Dermis microvascular lymphatic vessel endothelial cell (primary cell): ENCODE measurements at places on chromosomes 7 and 10.

DNA sequence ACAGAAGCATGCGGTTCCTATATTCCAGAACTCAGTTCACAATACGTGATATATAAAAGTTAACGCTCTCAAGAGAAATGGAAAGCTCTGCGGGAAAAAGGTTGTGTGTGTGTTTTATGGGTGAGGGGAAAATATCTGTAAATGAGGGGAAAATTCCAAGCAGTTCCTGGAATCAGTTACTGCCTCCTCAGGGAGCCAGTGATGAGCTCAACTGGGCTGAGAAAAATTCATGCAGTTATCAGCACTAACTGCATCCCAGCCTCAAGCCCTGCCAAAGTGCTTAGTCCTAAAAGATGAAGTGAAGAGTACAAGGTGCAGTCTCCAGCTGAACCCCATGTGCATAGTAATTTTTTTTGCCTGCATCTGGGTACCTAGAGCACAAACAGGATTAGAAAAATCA lies 191.9 kb downstream of the CDK14 start:
- DNase-seq = no peak

DNA sequence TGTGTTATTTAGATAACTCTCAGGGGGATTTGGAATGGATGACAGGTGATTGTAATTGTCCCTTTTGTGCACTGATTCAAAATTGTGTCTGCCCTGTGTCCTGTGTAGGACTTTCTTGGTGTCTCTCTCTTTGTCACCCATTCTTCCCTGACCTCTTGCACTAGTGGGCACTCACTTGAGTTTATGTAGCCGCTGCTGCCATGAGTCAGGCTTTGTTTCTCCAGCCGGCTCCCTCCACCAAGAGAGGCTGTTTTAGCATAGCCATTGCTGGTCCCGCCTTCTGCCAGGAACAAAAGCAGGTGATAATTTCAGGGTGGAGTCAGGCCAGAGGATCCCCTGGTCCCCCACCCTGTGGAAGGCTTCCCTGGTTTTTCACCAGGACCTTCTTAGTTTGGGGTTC lies 8.4 kb downstream of the COL17A1 start:
- peak; percentile 79 for DNase-seq

DNA sequence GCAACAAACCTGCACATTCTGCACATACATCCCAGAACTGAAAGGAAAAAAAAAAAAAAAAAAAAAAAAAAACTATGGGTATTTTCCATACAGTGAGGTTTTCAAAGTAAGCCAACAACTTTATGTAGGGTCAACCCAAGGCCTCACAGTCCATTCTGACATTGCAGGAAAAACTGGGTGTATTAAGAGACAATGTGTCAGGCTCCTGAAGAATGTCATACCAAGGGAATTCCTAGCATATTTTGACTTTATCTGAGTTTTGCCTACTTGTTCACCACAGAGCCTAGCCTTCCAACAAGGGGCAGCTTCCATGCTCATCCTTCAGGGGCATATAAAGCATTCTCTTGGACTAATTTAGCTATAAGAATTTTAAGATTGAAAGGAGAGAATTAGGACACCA lies 368.9 kb downstream of the PLXDC2 start:
- no peak for DNase-seq

DNA sequence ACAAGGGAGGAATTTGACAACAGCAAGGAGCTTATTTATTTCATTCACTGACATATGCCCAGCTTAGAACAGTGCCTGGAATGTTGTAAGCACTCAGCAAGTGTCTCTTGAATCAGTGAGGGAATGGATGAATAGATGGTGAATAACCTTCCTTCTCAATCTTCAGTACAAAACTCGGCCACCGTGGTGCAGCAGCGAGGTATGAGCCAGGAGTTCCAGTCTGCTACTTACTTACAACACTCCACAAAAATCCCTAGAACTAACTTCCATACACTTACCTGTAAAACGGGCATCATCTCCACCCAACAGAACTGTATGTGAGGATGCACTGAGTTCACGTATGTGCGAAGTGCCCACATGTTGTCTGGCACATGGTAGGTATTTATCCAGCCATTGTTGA lies 237.4 kb downstream of the WDR11 start:
- DNase-seq = no peak

DNA sequence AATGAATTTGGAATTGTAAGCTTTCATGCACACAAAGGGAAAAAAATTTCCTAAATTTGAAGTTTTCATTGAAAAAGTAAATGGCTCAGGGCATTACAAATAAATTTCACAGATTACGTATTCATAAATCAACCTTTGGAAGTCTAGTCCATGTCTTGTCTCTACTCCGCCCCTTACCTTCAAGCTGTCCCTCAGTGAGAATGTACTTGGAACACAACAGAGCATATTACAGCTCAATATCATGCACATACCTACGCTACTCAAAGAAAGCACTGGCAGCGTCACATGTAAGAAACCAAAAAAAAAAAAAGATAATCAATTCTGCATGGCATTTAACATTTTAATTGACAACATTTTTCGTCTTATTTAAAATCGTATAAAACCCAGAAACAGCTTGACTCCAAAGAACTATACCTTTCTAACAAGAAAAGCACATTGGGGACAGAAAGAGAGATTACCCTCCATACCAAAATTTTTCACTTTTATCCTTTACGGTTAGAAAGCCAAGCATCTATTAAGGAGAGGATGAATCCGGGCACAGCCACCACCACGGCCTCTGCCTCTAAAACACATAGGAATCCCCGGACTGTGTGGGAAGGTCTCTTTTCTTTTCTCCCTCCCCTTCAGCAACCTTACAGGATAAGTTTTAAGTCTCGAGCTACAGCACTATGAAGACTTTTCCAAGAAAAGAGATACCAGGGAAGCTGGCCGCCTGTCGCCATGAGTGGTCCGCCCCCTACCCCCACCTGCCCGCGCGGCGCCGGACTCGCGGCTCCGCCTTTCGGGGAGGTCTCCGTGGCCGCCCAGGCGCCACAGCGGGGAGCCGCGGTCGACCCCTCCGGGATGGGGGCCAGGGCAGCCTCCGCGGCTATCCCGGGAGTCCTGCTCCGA lies 1.1 kb downstream of the JMJD1C start:
- DNase-seq = no peak

DNA sequence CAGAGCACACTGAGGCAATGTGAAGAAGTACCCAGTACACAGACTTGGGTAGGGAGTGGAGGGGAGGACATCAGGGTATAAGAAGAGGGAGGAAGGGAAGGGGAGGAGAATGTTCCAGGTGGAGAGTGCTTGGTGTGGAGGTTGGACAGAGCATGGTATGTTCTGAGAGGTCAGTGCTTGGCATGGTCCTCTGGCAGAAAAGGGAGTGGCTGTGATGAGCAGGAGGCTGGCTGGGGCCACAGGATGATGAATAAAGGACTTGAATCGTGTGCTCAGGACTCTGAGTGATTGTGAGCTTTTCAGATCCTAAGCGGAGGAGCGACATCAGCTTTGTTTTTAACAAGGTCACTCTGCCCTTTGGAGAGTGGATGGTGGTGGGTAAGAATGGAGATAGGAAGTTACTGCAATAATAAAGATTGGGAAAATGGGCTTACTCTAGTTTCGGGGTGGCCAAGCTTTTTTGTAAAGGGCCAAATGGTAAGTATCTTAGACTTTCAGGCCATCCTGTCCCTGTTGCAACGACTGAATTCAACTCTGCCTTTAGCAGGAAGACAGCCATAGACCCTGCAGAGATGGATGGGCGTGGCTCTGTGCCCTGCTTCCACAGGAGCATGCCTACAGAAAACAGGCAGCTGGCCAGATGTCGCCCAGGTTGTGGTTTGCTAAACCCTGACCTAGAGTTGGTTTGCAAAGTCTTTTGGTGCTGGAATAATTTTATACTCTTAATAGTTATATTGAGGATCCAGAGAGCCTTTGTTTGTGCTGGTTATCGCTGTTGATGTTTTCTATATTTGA lies 8.4 kb downstream of the PPP2R2D start:
- DNase-seq = no peak

DNA sequence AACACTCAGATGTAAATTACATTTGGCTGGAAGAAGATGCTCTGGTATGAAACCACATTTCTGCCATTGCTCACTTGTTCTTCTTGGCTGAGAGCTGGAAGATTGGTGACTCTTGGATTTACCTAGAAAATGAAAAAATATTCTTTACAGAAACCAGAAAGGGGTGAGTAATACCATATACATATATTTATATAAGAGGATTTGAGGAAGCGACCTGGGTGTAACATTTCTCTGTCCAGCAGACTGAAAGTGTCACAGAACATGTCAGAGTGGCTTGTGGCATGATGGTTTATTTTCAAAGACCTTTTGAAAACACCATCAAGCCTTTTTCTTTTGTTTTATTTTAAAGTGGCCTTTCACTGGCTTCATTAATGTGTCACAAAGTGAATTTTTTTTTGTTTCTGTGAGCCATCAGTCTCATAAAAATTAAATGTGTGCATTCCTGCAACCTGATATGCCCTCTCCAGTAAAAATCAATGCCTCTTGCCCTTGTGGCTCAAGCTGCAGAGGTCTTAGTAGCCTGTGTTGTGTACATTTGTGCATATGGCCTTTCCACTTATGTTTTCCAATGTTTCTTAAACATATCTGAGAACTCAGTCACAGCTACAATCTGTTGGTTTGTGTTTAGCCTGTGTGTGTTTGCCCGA lies 23.5 kb downstream of the CREB5 start:
- DNase-seq = no peak

DNA sequence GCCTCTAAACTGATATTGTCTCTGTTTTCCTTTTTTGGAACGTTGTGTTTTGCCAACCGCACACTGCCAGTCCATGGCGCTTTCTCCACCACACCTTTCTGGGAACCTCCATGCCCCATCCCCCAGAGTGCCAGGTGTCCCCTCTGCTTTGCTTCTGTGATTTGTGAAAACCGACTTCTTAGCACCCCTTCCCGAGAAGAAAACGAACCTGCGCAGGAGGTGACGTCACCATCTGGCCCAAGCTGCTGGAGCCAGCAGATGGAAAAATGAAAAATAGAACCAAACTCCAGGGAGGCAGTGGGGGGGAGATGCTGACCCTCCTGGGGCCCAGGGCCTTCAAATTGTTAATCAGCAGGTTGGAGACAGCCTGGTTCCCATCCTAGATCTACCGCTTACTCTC lies 103.8 kb downstream of the HTR5A start:
- no peak for DNase-seq

- DNase-seq = peak; percentile 7
Measured at GRCh38 chr7:137846827-137847567, at the start of gene DGKI. Gene DGKI (minus strand): TSS chr7:137846974.

GRCh38 chr10:50219646-50220045 lies 31.7 kb downstream of the ASAH2 start:
- no peak for DNase-seq

DNA sequence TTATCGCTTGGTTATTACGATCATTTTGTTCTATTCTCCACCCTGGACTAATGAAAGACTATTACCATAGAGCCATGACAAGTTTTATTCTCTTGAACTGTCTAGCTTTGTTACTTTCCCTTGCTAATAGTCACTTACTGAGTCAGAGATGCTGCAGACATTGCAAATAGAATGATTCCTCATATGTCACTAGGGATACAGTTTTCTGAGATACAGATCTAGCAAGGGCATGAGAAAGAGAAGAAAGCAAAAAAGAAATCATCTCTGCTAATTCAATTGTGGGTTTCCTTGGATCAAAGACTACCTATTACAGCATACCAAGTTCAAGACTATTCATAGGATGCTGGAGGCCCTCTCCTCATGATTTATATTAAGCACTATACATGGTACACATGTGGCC lies 204.3 kb downstream of the MBL2 start:
- no peak for DNase-seq

- no peak for DNase-seq
Measured at GRCh38 chr10:70191972-70192305, 21.6 kb upstream of the SAR1A start.

DNA sequence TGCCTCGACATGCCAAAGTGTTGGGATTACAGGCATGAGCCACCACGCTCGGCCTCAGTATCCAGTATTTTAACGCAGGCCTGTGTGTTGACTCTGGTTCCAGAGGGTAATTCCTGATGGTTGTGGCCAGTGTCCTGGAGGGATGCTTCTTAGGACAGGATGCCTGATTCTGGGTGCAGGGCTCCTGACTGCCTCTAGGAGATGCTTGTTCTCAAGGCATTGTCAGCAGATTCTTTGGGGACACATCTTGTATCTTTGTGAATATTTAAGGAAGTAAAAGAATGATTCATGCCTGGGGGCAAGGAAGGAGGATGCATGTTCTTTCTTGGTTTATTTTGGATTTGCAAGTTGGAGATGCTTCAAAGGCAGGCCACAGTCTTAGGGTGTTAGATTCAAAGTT lies 2.2 kb downstream of the ZDHHC4 start:
- DNase-seq = no peak

DNA sequence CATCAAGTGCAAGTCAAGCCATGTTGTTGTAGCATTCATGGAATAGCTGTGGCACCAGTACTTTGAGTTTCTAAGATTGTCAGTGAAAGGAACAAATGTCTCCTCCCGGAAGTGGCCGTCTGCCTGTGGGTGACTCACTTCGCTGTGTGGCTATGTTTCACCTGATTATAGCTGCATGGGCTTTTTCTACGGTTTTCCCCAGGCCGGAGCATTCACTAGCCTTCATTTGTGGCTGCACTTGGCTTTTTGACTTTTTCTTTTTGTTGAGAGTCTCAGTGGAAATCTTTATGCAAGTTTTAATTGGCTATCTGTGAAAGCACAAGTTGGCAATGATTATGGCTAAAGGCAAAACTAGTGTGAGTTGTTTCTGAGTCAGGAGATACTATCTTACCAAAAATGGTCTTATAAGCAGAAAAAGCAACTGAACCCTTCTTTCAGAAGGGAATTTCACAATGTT lies 35.0 kb downstream of the SRI start:
- DNase-seq = peak; percentile 3

- no peak for DNase-seq
Measured at GRCh38 chr10:31829776-31830175, 98.9 kb downstream of the ARHGAP12 start.

GRCh38 chr10:95309958-95310357 lies 19.2 kb upstream of the PDLIM1 start:
- no peak for DNase-seq

DNA sequence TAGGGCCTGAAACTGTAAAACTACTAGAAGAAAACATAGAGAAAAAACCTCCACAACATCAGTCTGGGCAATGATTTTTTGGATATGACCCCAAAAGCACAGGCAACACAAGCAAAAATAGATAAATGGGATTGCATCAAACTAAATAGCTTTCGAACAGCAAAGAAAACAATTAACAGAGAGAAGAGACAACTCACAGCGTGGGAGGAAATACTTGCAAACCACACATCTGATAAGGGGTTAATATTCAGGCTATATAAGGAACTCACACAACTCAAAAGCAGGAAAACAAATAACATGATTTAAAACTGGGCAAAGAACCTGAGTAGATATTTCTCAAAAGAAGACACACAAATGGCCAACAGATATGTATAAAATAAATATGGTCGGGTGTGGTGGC lies 7.7 kb upstream of the GSTK1 start:
- DNase-seq = no peak

DNA sequence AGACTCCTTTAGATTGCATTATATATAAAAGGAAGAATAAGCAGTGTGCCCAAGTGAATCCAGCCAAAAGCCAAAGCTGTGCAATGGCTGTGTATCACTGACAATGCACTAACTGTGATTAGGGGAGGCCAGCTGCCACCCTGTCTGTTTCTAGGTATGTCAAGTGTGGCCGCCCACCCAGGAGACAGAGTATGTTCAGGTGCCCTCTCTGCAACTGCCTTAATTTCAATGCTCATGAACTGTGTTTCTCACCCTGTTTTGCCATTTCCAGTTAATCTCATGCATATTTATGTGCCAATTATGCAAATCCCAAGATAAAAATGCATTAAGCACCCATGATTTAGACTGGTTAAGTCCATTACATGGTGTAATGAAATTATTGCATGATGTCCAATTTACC lies 159.4 kb downstream of the FRMD4A start:
- DNase-seq = no peak

GRCh38 chr10:106515206-106515790 lies 649.2 kb downstream of the SORCS1 start:
- no peak for DNase-seq
